ENCODE measurements at places on chromosomes 3 and 15.

GRCh38 chr3:14544282-14545250 lies 4.4 kb upstream of the GRIP2 start:
- DNase-seq: no peak

GRCh38 chr3:72265256-72266015 lies 480.5 kb upstream of the PROK2 start:
- no peak for DNase-seq

DNA sequence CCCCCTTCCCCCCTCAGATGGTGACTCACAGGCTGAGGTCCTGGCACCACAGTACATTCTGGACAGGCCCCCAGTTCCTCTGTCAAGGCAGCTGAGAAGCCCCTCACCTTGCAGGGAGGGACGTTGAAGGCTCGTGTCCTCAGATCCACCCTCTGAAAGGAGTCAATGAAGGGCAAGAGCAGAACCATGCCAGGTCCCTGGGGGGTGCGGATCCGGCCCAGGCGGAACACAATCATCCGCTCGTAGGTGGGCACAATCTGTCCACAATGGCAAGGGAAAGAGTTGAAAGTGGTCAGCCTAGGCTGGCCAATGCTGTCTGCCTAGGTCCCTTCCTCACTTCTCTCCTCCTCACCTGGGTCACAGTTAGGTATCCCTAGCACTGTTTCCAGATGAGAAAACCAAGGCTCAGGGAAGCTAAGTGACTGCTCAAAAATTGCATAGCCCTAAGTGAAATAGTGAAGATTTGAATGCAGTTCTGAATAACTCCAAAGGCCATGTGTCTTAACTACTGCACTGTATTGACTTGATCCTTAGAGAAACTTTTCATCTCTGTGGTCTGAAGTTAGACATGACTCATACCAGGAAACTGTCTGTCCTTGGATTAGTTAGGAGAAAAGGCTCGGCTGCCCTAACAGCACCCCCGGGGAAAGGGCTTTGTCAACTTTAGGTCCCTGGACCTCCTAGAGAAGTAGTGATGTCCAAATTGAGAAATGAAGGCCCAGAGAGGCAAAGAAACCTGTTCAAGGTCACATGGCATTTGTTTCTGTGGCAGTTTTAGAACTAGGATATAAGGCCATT lies 2.9 kb downstream of the STOML1 start:
- no peak for DNase-seq

DNA sequence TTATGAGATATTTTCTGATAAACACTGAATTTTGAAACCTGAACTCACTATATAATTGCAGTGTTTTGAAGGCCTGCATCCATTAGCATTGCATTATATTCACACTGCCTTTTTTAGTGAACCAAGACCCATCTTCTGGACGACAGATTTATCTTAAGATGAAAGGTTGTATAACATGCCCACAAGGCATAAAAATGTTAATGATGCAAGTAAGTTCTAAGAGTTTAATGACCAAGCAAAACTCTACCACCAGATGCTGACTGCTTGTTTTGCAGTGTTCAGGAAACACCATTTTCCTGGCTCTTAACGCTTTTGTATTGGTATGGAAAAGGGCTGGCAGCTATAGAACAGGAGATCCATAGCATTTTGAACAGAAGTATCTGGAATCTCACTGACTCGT lies 46.1 kb downstream of the USP50 start:
- no peak for DNase-seq

DNA sequence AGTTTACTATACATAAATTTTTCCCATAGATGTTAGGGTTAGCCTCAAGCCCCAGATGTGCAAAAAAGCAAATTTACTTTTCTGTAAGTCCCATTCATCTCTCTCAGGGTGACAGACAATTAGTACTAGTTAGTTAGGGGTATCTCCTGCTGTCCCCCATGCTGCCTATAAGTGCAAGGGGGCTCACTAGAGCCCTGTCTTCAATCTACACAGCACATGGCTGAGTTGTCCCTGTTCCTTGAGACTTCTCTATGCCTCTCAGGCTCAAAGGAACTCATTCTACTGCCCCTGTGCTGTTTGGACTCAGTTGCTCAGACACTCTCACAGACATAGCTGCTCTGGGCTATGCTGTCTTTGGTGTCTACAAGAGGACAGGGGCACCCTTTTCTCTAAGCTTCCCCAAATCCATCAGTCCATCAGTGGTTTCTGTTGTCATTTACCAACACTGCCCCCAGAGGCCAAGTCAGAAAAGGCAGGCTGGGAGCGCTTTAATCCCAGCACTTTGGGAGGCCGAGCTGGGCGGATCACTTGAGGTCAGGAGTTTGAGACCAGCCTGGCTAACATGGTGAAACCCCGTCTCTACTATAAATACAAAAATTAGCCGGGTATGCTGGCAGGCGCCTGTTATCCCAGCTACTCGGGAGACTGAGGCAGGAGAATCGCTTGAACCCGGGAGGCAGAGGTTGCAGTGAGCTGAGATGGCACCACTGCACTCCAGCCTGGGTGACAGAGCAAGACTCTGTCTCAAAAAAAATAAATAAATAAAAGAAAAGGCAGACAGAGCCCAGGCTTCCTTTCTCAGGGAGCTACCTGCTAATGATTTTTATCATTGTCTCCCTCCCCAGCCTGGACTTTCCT lies 31.4 kb upstream of the PRTG start:
- no peak for DNase-seq

- no peak for DNase-seq
Observed at GRCh38 chr3:6182476-6182875, 678.4 kb upstream of the GRM7 start.

GRCh38 chr15:76929011-76929760 lies 2.4 kb upstream of the RCN2 start:
- no peak for DNase-seq

- DNase-seq: no peak
Observed at GRCh38 chr3:177603148-177603603, 405.9 kb upstream of the TBL1XR1 start.

DNA sequence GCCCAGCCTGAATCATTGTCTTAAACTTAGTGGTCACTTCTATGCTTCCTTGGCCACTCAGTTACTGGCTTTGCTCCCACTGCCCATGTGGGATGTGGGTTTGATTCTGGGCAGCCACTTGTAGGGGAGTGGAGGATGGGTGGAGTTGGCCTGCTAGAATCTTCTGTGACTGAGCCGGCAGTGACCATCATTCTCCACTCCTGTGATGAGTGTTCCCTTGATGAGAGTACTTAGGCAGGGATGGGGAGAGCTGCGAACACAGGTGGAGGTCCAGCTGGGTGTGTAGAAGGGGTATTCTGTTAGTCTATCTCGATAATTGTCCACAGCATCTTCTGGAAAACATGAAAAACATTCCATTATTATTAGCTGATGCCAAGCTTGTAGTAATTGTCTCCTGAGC lies 8.0 kb downstream of the TM6SF1 start:
- DNase-seq: no peak

DNA sequence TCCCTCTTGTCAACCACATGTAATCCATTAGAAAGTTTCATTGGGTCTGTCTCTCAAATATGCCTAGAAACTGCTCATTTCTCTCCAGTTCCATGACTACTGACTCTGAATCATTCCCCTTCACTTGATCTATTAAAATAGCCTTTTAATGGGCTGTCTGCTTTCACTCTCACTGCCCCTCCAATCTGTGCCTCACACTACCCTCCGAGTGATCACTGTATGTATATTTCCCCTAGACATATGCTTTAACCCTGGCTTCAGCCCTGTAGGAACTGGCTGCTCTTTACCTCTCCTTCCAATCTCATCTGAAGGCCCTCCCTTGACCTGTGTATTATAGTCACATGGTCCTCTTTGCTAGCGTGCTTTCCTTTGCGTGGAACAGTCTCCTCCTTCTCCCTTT lies 282.8 kb upstream of the ADAMTS9 start:
- DNase-seq: no peak

GRCh38 chr3:126340943-126341754 lies 16.1 kb downstream of the KLF15 start:
- DNase-seq: no peak

DNA sequence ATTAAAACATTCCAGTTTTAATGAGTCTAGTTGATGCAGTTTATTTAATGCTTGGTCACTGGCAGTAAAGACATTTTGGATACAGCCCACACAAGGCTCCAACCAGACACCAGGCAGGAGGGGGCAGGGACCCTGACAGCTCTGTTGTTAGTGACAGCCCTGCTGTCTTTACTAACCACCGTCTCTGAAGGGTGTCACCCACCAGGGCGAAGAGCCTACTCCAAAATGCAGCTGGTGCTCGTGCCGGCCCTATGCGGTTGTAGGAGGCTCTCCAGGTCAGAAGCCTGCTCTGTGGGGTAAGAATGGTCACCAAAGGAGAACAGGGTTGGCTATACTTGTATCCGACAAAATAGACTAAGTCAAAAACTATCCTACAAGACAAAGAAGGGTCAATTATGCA lies 132.2 kb downstream of the ATP10A start:
- DNase-seq: no peak

DNA sequence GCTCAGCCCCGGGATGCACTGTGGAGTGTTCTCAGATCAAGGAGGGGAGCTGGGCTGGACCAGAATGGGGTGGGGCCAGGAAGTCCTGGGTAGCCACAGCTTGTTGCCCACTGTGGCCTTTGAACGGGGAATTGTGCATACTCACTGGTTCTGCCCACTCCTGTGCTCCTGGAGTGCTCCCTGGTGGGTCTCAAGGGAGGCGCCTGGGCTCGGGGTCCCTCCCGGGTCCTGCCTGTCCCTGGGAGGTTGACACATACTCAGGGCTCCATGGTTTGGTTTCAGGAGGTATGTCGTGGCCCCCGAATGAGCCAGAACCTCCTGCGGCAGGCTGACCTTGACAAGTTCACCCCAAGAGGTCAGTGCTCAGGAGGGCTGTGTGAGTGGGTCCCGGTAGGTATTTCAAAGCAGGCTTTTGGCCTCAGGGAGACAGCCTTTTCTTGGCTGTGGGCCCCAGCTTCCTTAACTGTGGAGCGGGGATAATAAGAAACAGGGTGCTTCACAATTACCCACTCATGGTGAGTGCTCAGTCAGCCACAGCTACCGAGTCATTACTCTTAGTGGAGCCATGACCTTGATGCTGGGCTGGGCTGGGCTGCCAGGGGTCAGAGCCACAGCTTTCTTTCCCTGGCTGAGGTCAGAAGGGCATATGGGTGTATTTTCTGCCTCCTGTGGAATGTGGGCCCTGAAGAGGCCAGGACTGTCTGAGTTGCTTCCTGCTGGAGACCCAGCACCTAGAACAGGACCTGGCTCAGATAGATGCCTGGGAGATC lies 7.6 kb downstream of the DNAH1 start:
- DNase-seq: no peak

GRCh38 chr3:69180869-69181591 lies 58.6 kb upstream of the LMOD3 start:
- DNase-seq: no peak

DNA sequence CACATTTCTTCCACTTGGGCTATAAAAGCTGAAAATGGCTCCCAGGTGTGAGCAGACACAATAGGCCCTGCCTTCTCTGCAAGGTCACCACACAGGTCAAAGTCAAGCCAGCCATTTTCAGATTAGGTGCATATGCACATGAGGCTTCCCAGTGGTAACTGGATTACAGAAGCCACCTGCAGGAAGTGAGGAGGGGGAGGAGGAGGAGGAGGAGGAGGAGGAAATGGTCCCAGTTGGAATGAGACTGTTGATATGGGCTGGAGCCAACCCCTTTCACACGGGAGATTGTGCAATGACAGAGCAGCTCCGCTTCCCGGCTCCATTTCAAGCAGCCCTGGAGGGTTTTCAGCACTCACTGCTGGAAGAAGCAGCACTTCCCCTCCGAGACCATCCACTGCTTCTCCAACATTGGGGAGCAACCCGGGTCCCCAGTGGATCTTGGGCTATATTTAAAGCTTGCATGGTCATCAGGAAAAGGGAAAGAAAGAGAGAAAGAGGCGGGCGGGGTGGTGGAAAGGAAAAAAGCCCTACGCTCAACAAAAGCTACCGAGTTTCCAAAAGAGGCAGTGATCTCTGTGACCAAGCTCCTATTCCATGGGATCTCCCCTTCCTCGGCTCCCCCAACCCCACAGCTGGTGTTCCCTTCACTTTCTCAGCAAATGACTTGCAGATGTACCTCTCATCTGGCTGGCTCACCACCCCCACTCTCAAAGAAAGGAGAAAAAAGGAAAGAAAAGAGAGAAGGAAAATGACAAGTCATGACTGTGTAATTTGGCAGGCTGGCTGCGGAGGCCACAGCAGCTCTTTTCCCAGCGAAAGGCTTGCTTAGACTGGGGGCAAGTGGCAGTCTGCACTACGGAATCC lies 58.3 kb downstream of the LRIG1 start:
- DNase-seq: peak; percentile 65

DNA sequence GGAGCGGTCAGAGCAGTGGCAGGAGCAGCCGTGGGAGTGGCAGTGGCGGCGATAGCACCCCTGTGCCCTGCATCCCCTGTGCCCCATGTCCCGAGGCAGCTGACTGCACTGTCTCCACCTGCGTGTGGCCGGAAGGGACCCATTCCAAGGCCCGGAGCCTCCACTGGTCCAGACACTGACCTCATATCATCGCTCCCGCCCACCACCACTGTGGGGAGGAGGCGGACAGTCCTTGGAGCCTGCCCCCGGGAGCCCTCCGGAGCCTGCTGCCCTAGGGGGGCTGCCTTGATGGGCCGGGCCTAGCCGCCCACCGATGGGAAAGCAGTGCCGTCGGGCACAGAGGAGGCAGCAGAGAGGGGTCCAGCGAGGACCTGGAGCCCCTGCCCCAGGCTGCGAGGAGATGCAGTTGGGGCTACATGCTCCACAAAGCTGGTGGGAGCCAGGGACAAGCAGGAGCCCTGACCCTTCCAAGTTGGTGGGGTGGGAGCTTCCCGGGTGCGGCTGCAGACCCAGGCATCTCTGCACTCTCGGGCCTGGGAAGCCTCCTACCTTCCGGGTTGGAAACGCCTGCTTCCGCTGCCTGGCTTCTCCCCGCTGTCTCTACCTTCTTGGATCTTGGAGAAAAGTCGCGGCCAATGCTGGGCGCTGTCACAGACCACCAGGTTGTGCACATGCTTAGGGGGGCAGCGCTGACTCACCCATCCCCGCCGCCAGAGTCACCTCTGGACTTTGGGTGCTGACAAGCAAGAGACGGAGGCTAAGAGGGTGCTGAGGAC lies 283.2 kb upstream of the ROBO1 start:
- DNase-seq: no peak

- DNase-seq: no peak
Observed at GRCh38 chr3:133410191-133410892, 10.5 kb downstream of the BFSP2 start.

DNA sequence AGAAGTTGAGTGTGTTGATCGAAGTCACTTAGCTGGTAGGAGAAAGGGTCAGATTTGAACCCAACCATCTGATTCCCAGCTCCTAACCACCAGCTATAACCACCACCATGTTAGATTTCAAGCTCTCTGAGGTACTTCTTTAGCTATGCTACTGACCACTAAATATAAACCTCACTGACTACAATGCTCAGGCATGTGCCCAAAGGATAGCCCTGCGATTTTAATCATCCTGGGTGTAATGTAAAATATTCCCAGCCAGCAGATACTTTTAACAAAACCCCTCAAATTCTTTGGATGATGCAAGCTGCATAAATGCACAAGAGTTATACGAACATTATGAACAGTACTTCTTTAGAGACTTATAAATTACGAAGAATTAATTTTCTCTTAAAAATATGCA lies 115.2 kb upstream of the TSC22D2 start:
- peak; percentile 91 for DNase-seq

DNA sequence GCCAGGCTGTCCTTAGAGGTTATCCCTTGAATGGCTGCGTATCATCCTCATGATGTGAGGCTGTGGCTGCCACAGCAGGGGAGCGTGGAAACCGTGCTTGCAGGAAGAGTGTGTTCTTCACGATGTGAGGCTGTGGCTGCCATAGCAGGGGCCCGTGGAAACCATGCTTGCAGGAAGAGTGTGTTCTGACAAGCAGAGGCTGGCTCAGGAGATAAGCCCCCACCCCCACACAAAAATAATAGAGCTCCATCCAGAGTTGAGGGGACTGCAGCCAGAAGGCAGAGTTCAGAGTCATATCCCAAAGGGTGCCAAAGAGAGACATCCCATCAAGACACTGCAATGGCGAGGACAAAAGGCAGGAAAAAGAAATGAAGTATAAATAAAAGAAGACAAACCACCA lies 22.6 kb upstream of the BDH1 start:
- DNase-seq: no peak

All from fibroblast of skin of left biceps (primary cell).